NCI-H82 (cell line): ENCODE measurements at places on chromosomes 2 and 18.

DNA sequence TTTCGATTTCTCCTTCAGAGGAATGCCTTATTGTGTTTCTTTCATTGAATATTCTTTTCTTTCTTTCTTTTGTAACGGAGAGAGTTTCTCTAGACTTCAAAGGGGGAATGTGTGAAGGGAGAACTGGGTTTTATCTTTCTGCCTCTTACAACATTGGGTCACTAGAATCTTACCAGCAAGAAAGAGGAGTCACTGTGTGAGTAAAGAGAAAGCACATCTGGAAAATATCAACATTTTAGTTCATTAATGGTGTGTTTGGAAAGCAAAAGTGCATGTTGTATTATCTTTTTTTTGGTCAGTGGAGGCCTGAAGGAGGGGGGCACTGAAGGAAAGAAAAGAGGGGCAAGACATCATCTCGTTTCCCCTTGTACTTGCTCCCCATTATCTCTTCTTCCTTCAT, 86.6 kb upstream of the THOC1 start:
- no peak for DNase-seq

- peak; percentile 98 for DNase-seq
These were observed 442.1 kb upstream of the MEX3C start for GRCh38 chr18:51639541-51639940.

DNA sequence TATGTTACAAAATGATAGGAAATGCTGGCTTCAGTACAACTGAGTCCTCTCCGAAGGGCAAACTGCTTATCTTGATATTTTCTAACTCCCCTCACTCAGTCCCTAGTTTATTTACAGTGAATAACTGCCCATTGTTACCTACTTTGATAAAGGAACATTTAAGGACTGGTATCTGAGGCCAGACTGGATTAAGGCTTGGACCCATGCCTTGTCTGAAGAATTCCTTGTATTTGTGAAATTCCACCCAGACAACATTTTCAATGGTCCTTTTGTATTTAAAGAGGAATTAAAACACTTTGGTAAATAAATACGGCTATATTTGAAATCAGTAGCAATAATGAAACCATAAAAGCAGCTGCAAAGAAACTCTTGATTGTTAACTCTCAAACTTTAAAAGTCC, 58.3 kb downstream of the PELI1 start:
- no peak for DNase-seq

DNA sequence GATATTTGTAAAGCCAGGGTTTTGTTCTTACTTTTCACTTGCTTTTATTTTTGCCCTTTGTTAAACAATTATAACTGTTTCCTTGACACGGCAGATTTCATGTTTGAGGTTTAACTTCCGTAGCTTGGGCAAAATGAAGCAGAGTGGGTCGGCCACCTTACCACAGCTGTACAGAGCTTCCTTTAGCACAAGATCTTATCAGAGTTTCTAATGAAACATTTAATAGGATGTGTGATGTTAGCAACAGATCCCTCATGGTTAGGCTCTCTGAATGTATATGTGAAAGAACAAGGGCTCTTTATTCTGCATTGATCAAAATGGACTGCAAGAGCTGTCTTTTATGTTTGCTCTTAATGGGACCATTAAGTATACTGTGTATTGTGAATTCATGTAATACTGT, 22.3 kb downstream of the RNF125 start:
- no peak for DNase-seq

- no peak for DNase-seq
These were observed 8.4 kb downstream of the TMEM247 start for GRCh38 chr2:46487667-46488335.

GRCh38 chr2:27306573-27307286, 1.5 kb downstream of the UCN start:
- no peak for DNase-seq

DNA sequence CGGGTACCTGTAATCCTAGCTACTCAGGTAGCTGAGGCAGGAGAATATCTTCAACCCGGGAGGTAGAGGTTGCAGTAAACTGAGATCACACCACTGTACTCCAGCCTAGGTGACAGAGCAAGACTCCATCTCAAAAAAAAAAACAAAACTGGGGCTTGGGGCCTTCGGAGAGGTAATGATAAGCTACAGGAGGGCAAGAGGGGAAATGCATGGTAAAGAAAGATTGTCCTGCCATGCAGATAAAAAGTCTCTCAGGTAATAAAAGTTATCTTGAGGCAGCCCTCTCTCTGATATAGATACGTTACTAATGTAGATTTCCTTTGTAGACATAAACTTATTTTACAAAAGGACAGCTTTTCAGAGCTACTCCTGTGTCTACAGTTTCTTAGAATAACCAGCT, 3.7 kb upstream of the RAB1A start:
- no peak for DNase-seq

GRCh38 chr2:187655001-187655400, 100.8 kb upstream of the TFPI start:
- DNase-seq = no peak

DNA sequence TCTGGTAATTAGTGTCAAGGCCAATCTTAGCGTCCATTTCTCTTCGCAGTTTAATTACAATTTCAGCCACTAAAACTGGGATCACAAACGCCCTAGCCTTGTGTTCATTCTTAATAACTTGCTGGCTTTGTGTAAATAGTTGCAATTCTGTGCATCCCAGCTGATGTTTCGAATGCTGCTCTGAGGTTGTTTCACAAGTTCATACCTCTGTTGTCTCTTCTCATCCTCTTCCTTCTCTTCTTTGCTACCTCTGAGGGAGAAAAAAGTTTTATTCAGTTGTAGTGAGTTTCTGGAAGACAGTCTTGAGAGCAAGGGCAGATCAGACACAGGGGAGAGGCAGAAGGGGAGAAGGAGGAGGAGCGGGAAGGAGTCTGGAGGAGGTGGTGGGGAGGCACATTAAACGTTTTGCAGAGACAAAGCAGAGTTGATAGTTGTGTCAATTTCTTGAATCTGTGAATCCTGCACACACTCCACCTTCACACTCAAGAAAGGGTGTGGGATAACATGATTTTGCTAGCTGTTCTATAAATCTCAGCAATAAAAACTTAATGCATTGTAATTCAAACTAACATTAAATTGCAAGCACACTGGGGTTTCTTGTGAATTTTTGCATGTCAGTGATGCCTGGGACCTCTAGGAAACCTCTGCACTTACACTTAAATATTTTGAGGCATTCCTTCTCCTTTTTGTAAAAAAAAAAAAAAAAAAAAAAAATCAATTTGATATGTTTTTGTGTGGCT, 6.8 kb downstream of the MEIS1 start:
- DNase-seq = no peak

DNA sequence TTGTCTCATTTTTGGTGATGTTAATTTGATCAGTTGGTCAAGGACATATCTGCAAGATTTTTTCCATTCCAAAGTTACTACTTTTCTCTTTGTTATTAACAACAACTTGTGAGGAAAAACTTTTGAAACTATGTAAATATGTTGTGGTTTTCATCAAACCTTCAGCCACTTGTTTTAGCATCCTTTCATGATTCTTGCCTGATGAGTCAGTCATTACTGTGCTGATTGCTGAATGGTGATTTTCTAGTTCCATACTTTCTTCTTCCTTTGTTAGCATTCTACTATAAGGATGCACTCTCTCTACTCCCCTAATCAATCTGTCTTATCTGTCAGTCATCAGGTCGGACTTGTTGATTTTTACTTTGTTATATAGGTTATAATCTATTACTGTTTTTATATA, 10.9 kb downstream of the TMEM87B start:
- DNase-seq = no peak

DNA sequence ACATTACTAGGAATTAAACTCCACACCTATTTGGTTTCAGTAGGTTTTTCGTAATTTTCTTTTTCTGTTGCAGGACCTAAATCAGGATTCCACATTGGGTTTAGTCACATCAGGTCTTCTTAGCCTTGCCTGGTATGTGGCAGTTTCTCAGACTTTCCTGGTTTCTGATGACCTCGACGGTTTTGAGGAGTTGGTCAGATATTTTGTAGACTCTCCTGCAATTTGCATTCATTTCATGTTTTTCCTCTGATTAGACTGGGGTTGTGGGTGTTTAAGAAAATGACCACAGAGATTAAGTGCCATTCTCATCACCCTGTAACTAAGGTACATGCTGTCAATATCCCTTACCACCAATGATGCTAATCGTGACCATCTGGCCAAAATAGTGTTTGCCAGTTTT, 97.3 kb upstream of the ST6GAL2 start:
- no peak for DNase-seq

- DNase-seq = no peak
These were observed 238.7 kb upstream of the SALL3 start for GRCh38 chr18:78740876-78741275.

DNA sequence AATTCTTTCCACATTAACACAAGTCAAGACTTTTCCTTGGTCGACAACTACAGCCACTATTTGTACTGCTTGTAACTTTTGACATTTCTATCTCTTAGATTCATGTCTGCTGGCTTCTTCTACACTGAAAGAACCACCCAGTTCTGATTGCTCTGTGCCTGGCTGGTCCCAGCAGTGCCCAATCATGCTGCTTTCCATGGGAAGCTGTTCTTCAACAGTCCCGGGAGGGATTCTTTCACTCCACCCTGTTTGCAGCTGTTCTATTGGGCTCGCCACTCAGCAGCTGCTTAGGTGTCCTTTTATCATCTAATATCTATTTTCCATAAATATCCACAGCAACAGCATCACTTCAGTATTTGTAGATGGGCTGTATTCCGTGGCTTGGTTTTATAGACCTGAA, 471.1 kb upstream of the SMIM21 start:
- no peak for DNase-seq

DNA sequence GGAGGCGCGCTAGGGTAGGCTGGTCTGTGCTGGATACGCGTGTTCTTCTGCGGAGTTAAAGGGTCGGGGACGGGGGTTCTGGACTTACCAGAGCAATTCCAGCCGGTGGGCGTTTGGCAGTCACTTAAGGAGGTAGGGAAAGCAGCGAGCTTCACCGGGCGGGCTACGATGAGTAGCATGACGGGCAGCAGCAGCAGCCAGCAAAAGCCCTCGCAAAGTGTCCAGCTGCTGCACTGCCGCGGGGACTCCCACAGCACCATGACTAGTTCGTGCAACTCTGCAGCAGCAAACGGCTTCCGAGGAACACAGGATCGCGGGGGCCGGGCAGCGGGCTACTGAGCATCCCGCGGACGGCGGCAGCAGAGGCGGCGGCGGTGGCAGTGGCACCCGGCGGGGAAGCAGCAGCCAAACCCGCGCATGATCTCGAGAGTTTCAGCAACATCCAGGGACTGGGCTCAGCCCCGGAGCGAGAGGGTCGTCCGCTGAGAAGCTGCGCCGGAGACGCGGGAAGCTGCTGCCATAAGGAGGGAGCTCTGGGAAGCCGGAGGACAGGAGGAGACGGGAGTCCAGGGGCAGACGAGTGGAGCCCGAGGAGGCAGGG, 368 bp downstream of the TMEFF2 start:
- DNase-seq = peak; percentile 68

DNA sequence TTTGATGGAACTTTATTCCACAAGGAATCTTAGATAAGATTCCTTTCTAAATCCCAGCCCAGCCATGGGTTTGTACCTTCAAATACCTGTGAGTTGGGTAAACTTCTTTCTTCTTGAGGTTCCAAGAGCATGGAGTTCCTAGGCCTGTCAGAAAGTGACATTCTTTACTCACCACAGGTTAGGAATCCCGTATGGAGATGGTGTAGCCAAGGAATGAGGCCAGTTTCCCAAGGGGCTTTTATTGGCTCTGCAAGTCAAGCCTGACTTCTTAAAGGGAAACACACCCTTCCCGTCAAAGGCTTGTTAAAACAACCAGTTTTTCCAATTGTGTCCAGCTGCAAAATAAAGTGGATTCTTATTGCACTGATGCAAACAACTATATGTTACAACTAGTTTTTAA, 45.8 kb downstream of the STK17B start:
- no peak for DNase-seq

- no peak for DNase-seq
These were observed 1.8 kb upstream of the ZC3H8 start for GRCh38 chr2:112256654-112257053.

DNA sequence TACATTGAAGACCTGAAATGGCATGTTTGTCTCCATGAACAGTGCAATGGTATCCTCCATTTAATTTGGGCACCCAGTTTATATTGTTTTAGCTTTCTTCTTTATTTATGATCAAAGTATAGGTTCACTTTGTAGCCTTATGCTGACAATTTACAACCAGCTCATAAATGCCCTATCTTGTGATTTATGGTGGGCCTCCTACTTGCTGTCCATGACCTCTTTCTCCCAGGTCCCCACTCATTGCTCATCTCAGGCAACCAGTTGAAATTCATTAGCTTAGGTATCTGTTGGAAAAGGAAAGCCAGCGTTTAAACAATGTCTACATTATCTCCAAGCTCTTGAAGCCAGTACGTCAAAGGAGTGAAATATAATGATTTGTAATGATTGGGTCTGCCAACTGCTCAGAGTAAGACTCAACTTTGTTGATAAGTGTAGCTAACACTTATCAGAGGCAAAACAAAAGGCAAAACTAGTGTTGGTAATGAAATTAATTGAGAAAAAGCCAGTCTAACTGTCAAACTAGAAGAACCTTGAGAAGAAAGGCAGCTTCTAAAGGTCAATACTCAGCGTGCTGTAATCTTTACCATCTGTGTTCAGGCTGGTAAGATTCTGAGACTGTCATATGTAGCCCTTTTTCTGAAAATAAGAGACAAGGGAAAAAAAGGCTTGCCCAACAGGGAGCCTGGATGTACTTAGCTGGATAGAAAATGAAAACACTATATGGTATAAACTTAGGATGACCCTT, 695.9 kb downstream of the EPHA4 start:
- no peak for DNase-seq

DNA sequence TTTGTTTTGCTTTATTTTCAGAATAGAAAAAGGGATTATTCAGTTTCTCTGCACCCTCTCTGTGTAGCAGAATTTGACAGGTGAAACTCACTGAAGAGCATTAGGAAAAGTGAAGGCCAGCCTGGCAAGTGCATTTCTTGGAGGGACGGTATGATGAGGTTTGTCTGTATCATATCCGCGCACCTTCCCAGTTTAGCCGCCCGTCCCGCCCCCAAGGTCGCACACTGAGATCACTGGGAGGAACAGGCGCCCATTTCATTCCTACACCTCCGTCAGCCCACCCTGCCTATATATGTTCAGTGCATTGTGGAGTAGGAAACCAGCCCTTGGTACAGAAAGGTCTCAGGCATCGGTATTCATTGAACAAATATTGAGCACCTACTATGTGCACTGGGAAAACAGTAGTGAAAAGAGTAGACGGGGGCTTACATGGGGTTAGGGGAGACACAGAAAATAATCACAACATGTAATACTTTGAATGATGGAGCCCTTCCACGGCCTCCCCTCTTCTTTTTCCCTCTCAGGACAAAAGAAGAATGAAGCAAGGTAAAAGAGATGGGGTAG, 678 bp upstream of the FECH start:
- DNase-seq = no peak

GRCh38 chr2:112519506-112519905, 22.8 kb upstream of the POLR1B start:
- DNase-seq = no peak

GRCh38 chr2:180046202-180046601, 39.1 kb upstream of the CWC22 start:
- DNase-seq = no peak

GRCh38 chr2:141723814-141724213, 407.0 kb downstream of the LRP1B start:
- no peak for DNase-seq

- no peak for DNase-seq
These were observed 77.0 kb upstream of the CERS6 start for GRCh38 chr2:168378960-168379669.

GRCh38 chr18:29241199-29241598, 1064.3 kb upstream of the CDH2 start:
- DNase-seq = no peak

- DNase-seq = no peak
These were observed 195.7 kb upstream of the TWIST2 start for GRCh38 chr2:238652053-238652770.
